Stimulated activated CD4-positive, alpha-beta T cell treated with anti-CD3 and anti-CD28 coated beads, Interleukin-1b, Interleukin-23, amount 100 ng/mL, for 1 hour (primary cell): ENCODE measurements at places on chromosomes 11 and 22.

GRCh38 chr22:45397806-45398205 is 15.6 kb downstream of the SMC1B start:
- no peak for DNase-seq

DNA sequence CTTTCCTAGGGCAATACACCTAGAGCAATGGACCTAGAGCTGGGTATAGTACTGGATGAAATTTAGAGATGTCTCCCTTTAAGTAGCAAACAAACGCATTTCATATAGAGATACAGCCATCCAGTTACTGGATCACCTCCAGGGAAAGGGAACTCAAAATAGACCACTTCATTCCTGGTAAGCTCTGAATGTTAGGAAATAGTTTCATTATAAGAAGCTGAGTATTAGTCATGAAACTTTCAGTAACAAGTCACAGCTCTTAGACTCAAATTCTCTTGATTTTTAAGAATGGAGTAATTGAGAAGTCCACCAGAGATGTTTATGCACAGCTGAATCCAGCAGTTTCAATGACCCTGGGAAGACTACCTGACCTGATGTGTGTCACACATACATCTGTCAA is 221.9 kb downstream of the FAM76B start:
- no peak for DNase-seq

DNA sequence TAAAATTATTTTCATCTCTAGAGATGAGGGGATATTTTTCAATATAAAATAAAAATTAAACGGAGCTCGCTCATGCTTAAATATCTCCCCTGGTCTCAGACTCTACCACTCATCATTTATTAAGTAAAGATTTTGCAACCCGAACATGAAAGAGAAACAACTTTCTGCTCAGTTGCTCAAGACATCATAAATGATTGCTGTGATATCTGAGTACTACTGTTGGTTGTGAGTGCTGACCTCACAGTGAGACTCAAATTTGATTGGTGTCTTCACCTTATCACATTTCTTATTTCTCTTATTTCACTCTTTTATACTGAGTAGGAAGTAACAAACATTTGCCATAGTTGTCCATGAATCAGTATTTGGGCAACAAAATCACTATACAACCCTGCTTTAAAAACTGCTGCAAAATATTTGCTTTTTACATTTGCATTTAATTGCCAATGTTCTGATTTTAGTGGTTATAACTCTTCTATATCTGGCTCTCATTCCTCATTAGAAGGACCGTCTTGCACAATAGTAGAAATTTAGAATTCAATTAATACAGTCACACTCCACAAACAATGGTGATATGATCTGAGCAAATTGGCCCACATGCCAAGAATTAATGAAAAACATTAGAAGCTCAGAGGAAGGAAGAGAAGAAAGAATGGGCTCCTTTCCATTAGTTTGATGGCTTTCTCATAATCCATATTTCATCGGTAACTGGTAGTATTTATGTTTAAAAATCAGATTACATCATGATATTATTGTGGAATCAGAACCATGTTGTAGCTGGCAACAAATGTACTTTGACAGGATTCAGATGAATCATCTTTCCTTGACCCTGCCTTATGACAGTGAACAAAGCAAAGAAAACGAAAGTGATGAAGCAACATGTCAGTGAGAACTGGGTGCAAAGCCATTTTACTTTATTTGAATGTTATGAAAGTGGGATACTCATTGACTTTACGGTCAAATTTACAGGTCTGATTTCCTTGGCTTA is 973.6 kb upstream of the TENM4 start:
- no peak for DNase-seq

DNA sequence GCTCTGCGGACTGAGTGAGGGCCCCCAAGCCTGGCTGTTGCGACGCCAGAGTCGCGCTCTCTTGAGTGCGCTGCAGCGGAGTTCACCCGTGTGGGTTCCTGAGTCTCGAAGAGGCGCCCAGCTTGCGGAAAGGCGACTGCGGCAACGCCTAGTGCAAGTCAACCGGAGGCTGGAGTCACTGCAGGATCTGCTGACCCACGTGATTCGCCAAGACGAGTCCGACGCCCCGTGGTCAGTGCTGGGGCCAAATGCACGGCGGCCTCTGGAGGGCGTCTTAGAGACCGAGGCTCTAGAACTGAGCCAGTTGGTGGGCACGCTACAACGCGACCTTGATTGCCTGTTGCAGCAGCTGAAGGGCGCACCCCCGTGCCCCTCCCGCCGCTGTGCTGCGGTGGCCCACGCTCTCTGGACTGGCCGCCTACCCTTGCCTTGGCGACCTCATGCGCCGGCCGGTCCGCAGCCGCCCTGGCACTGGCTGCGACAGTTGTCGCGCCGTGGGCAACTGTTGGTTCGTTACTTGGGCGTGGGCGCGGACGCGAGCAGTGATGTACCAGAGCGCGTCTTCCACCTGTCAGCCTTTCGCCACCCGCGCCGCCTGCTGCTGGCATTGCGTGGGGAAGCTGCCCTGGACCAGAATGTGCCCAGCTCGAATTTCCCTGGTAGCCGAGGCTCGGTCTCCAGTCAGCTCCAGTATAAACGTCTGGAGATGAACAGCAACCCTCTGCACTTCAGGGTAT is 32.6 kb downstream of the RRP8 start:
- DNase-seq = no peak

- no peak for DNase-seq
Observed at GRCh38 chr11:70174547-70175235, 28.4 kb upstream of the FADD start.
